Muscle of leg (tissue), 16 donors: ENCODE measurements at places on chromosomes 5 and 9. TPM values are rescaled to one million over a fixed set of nuclear protein-coding genes. Genes with fewer than 3 reads are reported as not detected.
A peak's percentile ranks its signal among the peaks of the same experiment; 100 is the strongest.

DNA sequence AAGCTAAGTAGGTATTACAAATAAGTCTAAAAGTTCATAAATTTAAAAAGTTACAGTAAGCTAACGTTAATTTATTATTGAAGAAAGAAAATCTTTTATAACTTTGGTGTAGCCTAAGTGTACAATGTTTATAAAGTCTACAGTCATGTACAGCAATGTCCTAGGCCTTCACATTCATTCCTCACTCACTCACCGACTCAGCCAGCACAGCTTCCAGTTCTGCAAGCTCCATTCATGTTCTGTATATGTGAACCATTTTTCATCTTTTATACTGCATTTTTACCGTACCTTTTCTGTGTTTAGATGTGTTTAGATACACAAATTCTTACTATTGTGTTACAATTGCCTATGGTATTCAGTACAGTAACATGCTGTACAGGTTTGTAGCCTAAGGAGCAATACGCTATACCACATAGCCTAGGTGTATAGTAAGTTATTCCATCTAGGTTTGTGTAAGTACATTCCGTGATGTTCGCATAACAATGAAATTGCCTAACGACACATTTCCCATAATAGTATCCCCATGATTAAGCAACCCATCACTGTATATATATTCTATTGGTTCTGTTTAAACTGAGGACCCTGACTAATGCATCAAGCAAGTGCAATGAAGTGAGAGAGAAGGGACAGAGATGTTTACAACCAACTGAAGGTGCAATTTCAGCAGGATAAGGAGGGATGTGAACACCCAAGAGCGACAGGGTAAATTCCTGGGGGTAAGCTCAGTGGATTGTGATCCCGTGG is 88.9 kb upstream of the TRIO start:
- no peak for DNase-seq

Gene SAXO1
- 0.11 TPM for polyA plus RNA-seq

Gene GCNT4
- 0.07 TPM for polyA plus RNA-seq

- DNase-seq: peak; percentile 14
Observed at GRCh38 chr9:4983601-4984165, 1.4 kb upstream of the JAK2 start.

Gene GRM6
- 0.64 TPM for polyA plus RNA-seq

- no peak for DNase-seq
Observed at GRCh38 chr9:130001190-130001589, 41.8 kb downstream of the FNBP1 start.

DNA sequence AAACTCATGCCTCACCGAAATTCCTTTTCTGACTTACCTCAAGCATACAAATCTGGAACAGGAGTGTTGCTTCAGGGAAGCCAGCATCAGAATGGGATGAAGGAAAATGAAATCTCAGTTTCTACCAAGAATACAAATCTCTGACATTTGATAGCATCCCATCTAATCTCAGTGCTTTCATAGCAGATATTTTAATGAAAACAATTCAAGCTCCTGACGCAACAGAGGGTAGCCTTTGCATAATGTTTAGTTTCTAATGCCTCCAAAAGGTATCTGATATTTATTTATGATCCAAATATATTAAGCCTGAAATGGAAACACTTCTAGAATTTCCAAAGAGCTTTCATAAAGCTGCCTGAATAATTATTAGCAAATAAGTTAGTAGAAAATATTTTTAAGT is 251.4 kb downstream of the DEPDC1B start:
- DNase-seq: no peak

DNA sequence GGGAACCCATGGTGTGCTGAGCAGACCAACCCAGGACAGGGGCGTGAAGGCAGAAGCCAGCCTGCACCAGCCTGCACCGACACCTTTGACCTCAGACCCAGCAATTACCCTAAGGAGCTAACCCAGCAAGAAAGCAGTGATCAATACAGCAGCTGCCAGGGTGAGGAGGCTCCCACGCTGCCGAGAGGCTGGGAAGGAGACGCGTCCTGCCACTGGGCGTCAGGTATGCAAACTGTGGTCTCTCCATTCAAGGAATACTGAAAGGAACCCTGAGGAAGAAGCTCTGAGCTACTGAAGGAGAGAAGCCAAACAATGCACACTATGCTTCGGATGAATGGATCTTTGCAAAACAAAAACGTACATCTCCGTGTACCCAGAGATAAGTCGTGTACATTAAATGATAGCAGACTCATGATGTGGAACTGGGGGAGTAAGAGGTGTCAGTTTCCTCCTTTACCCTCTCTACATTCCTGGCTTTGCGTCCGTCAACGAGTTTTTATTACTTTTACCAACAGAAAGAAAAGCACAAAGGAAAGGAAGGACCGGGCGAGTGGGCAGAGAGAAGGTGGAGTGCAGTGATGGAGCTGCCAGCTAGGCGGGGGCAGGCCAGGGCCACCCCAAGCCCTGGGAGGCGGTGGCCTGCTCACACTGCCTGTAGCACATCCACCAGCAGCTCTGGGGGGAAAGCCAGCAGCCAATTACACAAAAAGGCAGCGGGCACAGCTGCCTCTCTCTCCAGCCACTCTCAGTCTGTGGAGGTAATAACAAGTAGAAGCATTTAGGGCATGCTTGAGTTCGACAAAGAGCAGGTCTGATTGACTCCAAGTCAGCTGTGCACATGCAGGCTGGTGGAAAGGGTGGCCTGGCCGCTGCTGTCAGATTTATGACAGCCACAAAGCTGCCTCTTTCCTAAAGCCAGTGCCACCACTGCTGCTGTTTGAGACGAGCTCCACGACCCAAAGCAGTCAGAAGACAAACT is 29.3 kb downstream of the RASGEF1C start:
- DNase-seq: peak; percentile 43

DNA sequence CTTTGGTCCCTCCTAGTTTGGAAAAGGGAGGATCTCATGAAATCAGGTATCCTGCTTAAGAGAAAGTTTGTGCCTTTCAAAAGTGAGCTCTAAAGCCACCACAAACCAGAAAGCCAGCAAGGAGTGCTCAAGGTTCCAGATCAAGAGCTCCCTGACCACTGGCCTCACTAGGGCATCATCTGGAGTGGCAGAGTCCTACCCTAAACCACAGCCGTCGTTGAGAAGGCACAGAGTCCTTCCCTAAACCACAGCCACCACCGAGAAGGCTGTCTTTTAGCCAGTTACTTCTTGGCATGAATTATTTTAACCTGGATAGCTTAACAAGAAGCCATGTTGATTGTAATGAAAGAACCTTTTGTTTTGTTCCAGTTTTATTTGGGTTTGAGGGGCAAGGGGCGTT is 102.9 kb downstream of the FRMD3 start:
- no peak for DNase-seq
